ENCODE measurements at places on chromosomes 11 and 22. TPM values are rescaled to one million over a fixed set of nuclear protein-coding genes. Genes with fewer than 3 reads are reported as not detected.
A peak's percentile ranks its signal among the peaks of the same experiment; 100 is the strongest.

- no peak for DNase-seq
These were observed 86.1 kb upstream of the ANO1 start for GRCh38 chr11:69992026-69992425.

- peak; percentile 71 for DNase-seq
These were observed 9.6 kb upstream of the MYH9 start for GRCh38 chr22:36397131-36398093.

The OR8A1 gene
- not detected for total RNA-seq

The AQP11 gene
- total RNA-seq, result 1.6 TPM

DNA sequence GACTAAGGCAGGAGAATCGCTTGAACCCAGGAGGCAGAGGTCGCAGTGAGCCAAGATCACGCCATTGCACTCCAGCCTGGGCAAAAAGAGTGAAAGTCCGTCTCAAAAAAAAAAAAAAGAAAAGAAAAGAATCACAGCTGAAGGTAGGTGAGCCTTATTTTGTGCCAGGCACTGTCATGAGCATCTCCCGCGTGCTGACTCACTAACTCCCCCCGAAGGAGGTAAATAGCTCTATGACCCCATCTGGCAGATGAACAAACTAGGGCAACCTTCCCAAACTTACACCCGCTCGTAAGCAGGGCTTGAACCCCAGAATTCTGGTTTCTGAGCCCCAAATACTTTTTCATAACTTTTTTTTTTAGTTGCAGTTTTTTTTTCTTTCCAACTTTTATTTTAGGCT lies 60.3 kb downstream of the ANO1 start:
- no peak for DNase-seq
